ENCODE measurements at places on chromosomes 5 and 9.

DNA sequence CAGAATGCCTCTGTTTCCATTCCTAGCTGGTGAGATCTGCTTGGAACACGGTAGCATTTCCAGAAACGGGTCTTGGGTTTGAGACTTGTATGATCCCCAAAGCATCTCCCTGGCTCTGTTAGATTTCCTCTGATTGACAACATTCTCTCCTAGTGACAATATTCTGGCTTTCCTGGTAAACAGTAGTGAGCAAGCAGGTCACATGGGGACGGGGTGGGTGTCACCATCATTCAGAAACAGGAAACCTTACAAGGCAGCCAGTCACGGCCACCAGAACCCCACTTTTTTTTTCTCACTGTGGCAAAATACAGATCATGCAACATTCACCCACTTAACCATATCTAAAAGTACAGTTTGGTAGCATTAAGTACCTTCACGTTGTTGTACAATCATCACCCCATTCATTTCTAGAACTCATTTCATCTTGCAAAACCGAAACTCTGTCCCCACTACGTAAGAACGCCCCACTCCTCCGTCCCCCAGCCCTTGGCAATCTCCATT is 90.1 kb upstream of the LMX1B start:
- no peak for DNase-seq

GRCh38 chr9:70479880-70480291 is 65.4 kb upstream of the KLF9 start:
- no peak for DNase-seq

- DNase-seq = no peak
These were observed 329.1 kb downstream of the TMEM38B start for GRCh38 chr9:106023455-106023854.

DNA sequence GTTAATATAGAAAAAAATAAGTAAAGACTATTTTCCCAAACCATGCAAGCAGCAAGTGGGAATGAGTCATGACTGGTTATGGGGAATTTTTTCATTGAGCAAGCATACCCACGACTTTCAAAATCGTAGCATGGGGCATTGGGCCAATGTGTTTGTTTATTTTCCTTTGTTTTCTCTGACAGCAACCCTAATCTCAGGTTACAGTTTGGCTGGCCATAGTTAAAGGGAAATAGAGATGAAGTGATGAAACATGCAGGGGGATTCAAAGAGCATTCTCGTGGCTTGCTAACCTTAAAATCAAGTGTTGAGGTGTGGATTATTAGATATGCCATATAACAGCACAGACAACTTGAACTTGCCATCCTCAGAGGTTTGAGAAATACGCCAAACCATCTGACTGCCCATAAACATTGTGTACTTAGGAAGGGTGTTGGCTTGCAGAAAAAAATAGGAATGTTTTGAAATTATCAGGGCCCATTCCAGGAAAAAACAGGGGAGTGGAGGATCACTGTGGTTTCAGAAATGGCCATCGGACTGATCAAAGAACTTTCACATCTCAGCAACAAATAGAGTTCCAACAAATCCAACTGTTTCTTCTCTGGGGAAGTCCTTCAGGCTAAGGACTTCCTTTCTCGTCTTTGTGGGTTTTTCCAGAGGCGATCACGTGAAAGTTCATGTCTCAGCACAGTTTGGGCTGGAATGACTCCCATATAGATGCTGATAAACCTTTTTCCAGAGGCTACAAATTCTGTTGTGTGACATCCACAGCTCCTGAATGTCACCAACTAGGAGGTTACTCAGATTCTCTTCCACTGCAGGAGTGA is 259.1 kb downstream of the SYK start:
- DNase-seq = peak; percentile 15

DNA sequence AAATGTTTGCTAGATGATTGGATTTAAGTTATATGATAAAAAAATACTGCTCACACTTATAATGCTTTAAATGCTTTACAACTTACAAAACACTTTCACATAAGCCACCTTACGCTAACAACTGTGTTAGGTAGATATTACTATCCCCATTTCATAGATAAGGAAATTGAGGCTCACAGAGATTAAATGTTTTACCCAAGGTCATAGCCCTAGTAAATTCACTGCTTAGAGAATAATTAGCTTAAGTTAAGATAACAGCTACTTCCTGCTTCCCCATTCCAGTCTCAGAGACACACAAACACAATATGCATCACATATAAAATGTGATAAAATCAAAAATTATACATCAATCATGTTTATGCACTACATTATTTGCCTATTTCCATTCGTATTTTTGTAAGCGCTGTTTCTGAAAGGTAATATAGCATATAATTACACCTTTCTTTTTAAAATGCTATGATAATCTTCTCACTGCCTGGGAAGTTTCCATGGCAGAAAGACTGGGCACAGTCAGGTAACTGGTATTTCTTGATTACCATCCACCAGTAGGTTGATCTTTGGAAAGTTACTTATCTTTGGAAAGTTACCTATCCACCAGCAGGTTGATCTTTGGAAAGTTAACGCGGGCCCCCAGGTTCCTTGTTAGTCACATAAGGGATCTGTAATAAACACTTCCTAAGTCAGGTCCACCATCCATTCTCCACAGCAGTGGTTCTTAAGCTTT is 101.1 kb downstream of the NFIB start:
- peak; percentile 48 for DNase-seq

- DNase-seq = peak; percentile 39
These were observed 1.8 kb downstream of the LPCAT1 start for GRCh38 chr5:1521671-1522600.

DNA sequence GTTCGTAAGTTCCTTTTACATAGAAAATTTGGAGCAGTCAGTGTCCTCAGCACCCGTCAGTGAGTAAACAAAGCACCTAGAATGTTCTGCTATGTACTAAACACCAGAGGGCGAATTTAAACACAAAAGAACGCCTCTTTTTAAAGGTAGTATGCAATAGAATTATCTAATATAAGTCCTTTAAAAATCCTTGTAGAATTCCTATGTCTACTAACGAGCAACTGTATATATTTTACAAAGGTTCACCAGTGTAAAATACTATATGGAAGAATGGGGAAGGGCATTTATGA is 499 bp upstream of the TMEM232 start:
- peak; percentile 46 for DNase-seq

GRCh38 chr9:86347991-86348390 is 6.2 kb downstream of the TUT7 start:
- DNase-seq = no peak

GRCh38 chr5:159804121-159804520 is 112.2 kb upstream of the ADRA1B start:
- no peak for DNase-seq

GRCh38 chr5:19837536-19838174 is 150.3 kb downstream of the CDH18 start:
- DNase-seq = no peak

DNA sequence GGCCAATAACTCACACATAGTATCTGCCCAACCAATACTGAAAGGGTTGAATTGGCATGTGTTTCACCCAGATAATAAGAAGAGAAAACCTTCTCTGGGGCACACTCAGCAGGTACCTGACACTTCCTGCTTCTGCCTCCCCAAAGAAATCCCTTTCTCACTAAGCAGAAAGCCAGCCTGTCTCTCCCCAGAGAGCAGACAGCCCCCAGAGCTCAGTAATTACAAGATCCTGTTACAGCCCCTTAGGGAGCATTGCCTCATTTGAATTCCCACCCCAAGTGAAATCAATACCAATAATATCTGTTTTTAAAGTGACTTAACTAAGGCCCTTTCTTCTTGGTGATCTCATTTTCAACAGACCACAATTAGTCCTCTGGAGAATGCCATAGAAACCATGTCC is 38.5 kb upstream of the FOXI1 start:
- no peak for DNase-seq

- DNase-seq = no peak
These were observed 398.2 kb downstream of the SLCO4C1 start for GRCh38 chr5:101897914-101898313.

GRCh38 chr9:4615251-4615650 is 46.8 kb upstream of the PLPP6 start:
- no peak for DNase-seq

- DNase-seq = no peak
These were observed 396.7 kb downstream of the MRPS30 start for GRCh38 chr5:45205403-45205961.

GRCh38 chr9:74653410-74654080 is 156.4 kb downstream of the RORB start:
- DNase-seq = no peak

DNA sequence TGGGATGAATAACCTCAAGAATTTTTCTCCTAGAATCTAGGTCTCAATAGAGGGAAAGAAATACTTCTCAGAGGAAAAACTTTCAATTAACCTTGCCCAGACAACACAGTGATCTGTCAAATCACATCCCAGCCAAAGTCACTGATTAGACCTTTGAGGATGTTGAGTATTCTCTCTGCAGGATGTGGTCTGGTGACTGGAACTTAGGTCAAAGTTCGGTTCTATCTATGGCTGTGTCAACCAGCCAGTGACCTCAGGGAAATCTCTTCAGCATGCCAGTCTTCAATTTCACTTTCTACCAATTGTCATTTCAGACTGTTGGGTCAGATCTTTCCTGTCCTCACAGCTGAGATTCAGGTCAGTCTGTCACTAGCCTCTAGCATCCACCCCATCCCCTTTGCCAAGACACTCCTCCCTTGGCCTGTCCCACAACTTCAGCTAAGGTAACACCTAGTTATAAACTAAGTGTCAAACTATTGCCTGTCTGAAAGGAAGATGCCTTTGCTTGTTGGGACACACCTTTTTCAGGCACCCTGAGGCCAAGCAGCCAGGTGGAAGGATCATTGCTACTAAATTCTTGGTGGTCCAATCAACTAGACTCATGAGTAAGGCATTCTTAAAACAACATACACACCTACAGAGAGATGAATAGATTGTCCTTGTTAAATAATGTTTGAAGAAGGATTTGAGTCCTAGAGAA is 156.3 kb upstream of the FST start:
- DNase-seq = no peak

GRCh38 chr5:6260846-6261245 is 117.5 kb downstream of the MED10 start:
- DNase-seq = no peak

DNA sequence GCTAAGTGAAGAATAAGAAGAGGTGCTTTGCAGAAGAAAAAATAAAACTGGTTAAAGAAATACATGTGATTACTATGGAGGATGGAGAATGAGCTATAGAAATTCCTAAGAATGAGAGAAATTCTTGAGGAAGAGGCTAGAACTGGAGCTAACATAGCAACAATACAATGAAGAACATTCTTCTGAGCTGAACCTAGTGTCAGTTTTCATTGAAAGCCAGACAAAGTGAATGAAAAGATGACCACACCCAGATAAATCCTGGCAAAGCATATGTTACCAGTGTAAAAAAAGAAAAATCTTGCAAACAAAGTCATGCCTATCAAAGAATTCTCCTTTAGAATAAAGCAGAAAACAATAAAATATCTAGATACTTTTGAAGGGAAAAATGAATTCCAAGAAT is 39.6 kb downstream of the SGCD start:
- no peak for DNase-seq

GRCh38 chr5:60944904-60945812 is at the start of the genes ERCC8 and NDUFAF2:
Gene ERCC8 (minus strand): TSS chr5:60945070. CDS start chr5:60945008, 62 bp downstream.
Gene NDUFAF2 (plus strand): TSS chr5:60945205. CDS start chr5:60945256, 51 bp downstream.
- DNase-seq = peak; percentile 91

GRCh38 chr9:37617161-37617560 is 24.8 kb upstream of the TOMM5 start:
- no peak for DNase-seq

- no peak for DNase-seq
These were observed 401.9 kb upstream of the GRIA1 start for GRCh38 chr5:153088538-153088937.

DNA sequence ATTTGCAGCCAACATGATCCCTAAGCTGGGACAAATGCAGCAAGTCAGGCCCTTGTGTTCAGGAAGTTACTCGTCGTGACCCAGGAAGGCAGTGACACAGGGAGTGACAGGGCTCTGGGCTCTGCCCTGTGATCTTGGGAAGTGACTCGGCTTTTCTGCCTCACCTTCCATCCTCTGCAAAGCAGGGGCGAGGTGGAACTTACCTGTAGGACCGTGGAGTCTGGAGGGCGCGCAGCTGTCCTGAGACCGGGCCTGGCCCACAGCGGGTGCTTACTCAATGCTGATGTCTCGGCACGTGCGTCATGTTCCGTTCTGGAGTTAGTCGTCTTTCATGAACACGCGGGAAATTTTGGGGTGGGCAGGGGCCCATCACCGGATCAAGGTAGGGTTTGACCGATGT is 22.8 kb upstream of the LPCAT1 start:
- DNase-seq = no peak

GRCh38 chr5:53343187-53343586 is 137.2 kb upstream of the FST start:
- no peak for DNase-seq

GRCh38 chr9:110258690-110259091 is 2.4 kb upstream of the TXN start:
- no peak for DNase-seq

DNA sequence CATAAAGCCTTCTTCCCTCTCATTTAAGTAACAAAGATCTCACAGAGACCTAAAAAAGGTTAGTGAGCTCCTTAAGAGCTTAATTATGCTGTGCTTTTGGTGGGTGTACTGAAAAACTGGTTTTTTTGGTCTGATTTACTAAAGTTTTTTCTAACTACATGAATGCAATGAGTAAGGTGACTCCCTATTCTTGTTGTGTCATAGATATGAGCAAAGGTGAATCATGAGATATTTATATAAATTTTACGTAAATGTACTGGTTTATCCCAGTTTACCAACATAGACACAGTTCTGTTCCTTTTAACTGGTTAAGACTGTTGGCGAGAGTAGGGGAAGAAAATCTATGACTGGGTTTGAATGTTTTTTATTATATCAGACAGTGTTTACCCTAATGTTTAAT is 250.5 kb downstream of the NR2F1-AS1 start:
- no peak for DNase-seq

DNA sequence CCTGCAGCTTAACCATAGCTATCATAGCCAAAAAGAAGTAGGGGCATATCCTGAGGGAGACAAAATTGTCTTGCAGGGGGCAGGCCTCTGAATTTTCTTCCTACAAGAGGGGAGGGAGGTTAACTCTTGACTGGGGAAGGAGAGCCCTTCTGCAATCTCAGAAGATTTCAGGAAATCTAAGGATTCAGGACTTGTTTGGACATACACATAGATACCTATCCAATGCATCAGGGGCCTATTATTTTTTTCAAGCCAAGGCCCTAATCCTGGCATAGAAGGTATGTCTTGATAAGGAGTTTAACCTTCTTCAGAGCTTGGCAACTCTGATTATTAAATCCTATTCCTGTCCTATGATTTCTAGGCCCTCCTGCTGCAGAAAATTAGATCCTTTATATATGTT is 375.1 kb upstream of the ACTBL2 start:
- DNase-seq = no peak

GRCh38 chr9:126609191-126609590 is 4.5 kb upstream of the LMX1B start:
- no peak for DNase-seq

DNA sequence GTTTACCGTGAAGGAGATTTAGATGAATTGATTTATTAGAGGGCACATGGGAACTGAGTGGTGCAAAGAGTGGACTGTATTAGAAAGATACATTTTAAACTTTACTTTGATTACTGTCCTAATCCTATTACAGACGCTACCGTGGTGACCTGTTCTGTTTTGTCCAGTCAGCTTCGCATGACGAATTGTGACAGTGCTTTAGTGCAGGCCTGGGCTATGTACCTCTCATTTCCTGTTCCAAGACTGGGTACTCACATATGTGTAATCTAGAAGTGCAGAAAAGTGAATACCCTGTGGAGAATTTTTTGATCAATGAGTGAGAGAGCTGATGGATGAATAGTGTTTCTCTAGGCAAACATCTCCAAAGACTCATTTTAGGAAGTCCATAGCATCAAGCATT is 385.9 kb downstream of the ANXA1 start:
- no peak for DNase-seq

- no peak for DNase-seq
These were observed 12.5 kb downstream of the ZNF366 start for GRCh38 chr5:72494623-72495124.

- no peak for DNase-seq
These were observed 41.2 kb upstream of the IPPK start for GRCh38 chr9:92711146-92711545.
